ENCODE measurements at places on chromosomes 5 and 9.

- DNase-seq = no peak
Measured at GRCh38 chr5:43840424-43841125, 237.6 kb downstream of the NNT start.

GRCh38 chr9:14209399-14210345 lies 104.3 kb downstream of the NFIB start:
- no peak for DNase-seq

DNA sequence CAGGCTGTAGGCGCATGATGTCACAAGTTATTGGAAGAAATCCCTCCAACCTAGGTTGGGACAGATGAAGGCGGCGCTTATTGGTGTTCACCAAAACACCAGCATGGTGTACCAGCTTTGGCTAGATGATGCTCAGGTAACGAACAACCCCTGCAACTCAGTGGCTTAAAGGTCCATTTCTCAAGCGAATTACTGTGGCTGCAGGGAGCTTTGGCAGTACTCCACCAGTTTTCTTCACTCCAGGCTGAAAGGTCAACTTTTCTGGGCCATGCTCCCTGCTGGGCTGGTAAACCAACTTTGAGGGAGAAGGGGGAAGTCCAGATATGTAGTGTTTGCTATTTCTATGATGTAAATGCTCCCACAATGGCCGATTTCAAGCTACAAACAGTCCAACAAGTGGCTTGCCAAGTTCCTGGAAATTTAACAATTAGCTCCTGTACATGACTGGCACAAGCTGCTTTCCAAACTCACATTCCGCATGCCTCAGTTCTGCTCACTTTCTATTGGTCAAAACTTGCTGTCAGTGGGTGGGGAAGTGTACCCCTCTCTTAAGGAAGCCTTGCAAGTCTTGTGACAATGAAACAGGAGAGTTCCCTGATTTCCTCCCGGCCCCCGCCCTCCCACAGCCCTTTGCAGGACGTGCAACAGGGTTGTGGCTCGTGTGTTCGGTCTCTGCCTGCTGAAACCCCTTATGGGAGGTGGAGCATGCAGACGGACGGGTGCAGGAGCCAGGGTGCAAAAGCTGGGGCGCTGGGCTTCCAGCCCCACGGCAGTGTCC lies 588 bp upstream of the ZBED3 start:
- no peak for DNase-seq

- DNase-seq = peak; percentile 88
Measured at GRCh38 chr5:177402271-177403043, 2.0 kb upstream of the PFN3 start.
